ENCODE measurements at places on chromosomes 4 and X. TPM values are rescaled to one million over a fixed set of nuclear protein-coding genes. Genes with fewer than 3 reads are reported as not detected.

The ART3 gene
- total RNA-seq, result not detected

The KLB gene
- total RNA-seq, result not detected

The TXK gene
- 0.66 TPM for total RNA-seq

The VGLL1 gene
- not detected for total RNA-seq

The CFAP47 gene
- not detected for total RNA-seq

The FABP2 gene
- total RNA-seq, result not detected

The ADGRA3 gene
- total RNA-seq, result 25.2 TPM

The L1CAM gene
- 0.99 TPM for total RNA-seq

The NEUROG2 gene
- total RNA-seq, result not detected

The MEPE gene
- total RNA-seq, result not detected

The TMEM156 gene
- 0.26 TPM for total RNA-seq

The IL1RAPL2 gene
- not detected for total RNA-seq

The SLITRK4 gene
- 0.99 TPM for total RNA-seq

The XAGE1A gene
- not detected for total RNA-seq

The SPINK2 gene
- not detected for total RNA-seq

The FAM9B gene
- not detected for total RNA-seq

The CLTRN gene
- 0.26 TPM for total RNA-seq

The BEND4 gene
- not detected for total RNA-seq

All from fibroblast of lung (primary cell).